H1 (cell line): ENCODE measurements at places on chromosomes 7 and 10. TPM values are rescaled to one million over a fixed set of nuclear protein-coding genes. Genes with fewer than 3 reads are reported as not detected.

GRCh38 chr7:74485611-74486010 lies 31.9 kb downstream of the GTF2IRD1 start:
- no peak for DNase-seq

GRCh38 chr7:122014697-122015096 lies 129.4 kb downstream of the AASS start:
- no peak for DNase-seq

DNA sequence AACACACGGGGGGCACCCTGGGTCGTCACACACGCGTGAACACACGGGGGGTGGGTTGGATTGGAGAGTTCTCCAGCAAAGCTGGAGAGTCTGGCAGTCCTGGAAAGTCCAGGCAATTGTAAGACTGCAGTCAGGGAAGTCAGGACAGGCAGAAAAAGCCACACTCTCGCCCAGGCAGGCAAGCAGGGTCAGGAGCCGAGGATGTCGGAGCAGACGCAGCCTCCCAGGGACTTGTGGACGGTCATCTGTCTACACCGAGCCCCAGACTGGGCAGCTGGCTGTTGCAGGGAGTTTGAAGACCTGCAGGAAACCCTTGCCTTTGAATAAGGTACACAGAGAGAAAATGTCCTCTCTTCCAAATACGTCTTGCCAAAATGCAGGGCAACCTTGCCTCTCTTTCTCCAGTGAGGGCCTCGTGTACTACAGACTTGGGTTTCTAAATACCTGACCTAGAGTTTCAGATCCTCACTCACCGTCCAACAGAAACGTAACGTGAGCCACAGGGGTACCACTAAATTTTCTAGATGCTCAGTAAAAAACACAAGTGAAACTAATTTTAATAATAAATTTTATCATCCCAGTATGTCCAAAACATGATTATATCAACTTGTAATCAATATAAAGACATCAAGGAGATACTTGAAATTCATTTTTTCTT lies 176.7 kb downstream of the ADARB2 start:
- DNase-seq: no peak

DNA sequence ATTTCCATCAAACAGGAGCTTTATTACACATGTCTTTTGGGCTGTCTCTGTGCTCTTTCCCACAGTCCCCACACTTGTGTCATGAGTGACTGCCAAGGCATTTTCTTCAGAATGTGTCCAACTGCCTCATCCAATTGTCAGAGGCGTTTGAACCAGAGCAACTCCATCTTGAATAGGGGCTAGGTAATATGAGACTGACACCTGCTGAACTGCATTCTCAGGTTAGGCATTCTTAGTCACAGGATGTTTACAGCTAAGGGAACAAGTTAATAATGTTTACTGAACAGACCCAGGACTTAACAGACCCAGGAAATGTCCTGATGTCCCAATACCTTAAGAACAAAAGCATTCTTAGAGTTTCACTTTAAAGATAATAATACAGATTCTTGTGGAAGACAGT lies 595.5 kb downstream of the REEP3 start:
- DNase-seq: no peak

GRCh38 chr10:16901106-16901505 lies 83.9 kb upstream of the RSU1 start:
- no peak for DNase-seq

- DNase-seq: no peak
Observed at GRCh38 chr7:152702-153391, 39.5 kb upstream of the FAM20C start.

DNA sequence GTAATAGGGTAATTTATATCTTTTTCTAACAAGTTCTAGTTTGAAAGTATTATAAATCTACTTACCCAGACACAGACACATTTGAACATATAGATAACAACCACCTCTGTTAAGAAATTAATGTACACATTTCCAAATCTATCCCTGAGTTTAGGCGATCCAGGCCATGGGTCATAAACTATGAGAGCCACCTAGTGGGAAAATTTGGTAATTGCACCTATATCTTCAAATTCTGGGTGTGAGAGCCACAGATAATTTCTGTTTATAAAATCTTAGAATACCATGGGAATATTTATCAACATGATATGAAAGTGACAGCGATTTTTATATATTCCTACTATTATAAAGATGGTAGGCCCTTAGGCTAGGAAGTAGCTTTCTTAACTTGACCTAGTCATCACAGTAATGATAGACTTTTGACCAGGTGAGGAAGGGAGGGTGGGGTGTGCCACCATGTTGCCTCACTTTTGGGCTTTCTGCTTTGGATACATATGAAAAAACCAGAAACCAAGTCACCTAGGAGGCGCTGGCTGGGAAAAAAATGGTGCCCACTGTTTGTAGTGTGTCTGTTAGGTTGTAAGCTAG lies 8.0 kb upstream of the EPHA1 start:
- no peak for DNase-seq

GRCh38 chr10:99973190-99973589 lies 36.6 kb downstream of the DNMBP start:
- no peak for DNase-seq

DNA sequence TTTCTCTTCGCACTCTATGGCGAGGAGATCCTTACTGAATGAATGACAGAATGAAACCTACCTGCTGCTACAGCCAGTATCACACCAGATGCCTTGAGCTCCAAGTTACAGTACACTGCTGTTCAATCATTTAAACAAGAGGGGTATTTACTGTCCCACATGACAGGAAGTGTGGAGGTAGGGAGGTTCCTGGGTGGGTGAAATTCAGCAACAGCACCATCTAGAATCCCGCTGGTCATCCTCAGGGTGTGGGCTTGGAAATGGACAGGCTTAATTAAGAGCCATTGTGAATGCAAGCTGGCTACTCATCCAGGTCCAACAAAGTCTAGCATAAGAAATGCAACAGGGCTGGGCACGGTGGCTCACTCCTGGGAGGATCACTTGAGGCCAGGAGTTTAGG lies 14.7 kb downstream of the CYTH3 start:
- DNase-seq: no peak

DNA sequence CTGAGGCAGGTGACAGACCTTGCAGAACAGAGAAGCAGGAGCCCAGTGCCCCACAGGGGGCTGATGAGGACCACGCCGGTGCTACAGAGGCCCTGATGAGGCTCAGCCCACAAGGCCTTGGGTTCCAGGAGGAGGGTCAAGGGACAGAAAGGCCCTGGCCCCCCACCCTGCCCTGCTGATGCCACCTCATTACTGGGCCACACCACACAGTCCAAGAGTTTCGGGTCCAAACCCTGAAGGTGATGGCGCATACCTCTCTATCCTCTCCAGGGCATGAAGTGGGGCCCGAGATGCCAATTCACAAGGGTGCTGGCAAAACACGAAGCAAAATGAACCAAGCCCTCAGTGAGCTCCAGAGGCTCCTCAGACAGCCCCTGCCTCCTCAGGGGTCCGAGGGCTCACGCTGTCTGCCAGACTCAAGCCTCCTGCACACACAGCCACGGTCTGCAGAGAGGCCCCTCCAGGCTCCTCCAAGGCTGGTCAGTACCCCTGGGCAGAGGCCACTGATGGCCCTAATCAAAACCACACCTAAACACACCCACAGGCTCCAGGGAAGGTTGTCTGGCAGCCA lies 32.3 kb downstream of the RASGEF1A start:
- no peak for DNase-seq

Gene RBM28
- 65.3 and 68.0 TPM in 2 replicates for total RNA-seq

- no peak for DNase-seq
Observed at GRCh38 chr7:74355091-74355490, 65.9 kb downstream of the CLIP2 start.

- DNase-seq: no peak
Observed at GRCh38 chr7:139656387-139656786, 121.4 kb downstream of the HIPK2 start.

DNA sequence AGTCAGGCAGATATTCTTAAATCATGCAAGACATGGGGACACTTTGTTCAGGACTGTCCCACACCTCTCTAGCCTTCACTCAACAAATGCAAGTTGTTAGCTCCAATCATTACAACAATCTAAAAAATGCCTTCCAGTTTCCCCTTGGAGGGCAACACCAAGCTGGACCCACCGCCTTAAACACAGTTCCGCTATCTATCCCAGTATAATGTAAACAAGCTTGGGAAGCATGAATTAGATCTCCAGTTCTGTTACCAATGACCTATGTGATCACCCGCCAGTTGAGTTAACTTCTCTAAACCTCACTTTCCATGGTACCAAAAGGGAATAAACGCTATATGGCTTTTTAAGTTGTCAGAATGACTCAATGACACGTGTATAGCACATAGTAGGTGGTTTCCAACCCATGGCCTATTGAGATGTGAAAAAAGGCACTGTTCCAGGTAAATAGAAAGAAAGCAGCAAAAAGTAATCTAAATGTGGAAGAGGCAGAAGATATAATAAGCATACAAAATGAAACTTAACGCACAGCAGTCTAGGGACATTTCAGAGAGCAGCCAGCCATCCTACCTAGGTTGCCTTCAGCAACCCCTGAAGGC lies 2.4 kb upstream of the REEP3 start:
- no peak for DNase-seq

Gene FBXO24
- total RNA-seq: 0.35 and 0.59 TPM in 2 replicates

GRCh38 chr10:91105269-91105668 lies 115.2 kb upstream of the PCGF5 start:
- DNase-seq: no peak

Gene GOT1
- 45.6 and 47.0 TPM in 2 replicates for total RNA-seq

Gene CHAT
- total RNA-seq: not detected in 2 replicates

DNA sequence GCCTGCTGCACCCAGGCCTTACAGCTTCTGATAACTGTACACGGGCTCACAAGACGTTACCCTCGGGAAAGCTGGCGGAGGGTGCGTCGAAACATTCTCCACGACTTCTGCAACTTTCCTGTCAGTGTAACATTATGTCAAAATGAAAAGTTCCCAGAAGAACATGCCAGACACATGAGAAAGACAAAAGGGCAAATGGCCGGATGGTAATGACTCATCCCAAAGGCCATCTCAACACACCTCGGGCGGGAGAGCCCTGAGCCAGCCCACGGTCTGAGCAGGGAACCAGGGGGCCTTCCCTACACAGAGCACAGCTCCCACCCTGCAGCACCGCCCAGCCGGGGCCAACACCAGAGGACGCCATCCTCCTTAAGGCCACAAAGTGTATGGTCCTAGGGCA lies 118.7 kb downstream of the MAD1L1 start:
- no peak for DNase-seq

DNA sequence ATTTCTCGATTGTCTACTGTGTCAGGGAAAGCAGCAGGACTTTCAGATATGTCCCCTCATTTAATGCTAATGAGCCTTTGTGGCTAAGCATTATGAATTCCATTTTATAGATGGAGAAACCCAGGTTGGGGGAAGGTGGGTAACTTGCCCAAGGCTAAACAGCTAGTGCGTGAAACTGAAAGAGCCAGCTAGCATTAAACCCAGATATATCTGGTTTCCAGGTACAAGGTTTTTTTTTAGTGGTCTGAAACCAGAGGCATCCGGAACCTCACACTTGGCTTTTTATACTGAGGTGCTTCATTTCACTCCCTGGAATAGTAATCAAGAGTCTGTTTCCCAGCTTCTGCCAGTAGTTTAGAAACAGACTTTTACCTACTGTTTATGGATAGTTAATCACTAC lies 694.8 kb downstream of the PHTF2 start:
- DNase-seq: no peak

DNA sequence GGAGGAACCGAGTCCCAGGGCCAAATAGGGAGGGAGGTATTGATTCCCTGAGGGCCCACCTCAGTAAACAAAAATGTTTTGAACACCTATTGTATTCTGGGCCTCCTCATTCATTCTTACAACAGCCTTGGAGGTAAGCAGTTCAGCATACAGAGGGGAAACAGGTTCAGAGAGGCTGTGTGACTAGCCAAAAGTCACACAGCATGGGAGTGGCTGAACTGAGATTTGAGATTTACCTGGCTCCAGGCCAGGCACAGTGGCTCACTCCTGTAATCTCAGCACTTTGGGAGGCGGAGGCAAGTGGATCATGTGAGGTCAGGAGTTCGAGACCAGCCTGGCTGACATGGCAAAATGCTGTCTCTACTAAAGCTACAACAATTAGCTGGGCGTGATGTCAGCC lies 107.2 kb downstream of the TMEM130 start:
- no peak for DNase-seq

GRCh38 chr10:113471241-113471996 lies 81.4 kb upstream of the HABP2 start:
- DNase-seq: no peak

Gene ASB10
- total RNA-seq: not detected in 2 replicates

DNA sequence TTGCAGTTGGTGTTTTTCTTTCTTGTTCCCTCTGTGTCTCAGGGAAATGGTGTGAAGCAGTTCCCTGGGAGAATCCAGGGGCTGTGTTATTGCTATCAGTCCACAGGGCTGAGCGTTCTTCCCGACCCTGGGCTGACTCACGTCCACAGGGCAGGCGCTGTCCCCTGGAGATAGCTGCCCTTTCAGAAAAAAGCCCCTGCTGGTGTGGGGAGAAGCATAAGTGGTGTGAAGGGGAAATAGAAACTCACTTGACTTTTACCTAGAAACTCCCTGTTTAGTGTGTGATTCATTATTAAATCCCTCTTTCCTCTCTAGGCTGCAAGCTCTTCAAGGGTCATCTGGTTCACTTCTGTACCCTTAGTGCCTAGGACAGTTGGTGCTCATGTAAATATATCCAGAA lies 63.3 kb upstream of the SMNDC1 start:
- no peak for DNase-seq

DNA sequence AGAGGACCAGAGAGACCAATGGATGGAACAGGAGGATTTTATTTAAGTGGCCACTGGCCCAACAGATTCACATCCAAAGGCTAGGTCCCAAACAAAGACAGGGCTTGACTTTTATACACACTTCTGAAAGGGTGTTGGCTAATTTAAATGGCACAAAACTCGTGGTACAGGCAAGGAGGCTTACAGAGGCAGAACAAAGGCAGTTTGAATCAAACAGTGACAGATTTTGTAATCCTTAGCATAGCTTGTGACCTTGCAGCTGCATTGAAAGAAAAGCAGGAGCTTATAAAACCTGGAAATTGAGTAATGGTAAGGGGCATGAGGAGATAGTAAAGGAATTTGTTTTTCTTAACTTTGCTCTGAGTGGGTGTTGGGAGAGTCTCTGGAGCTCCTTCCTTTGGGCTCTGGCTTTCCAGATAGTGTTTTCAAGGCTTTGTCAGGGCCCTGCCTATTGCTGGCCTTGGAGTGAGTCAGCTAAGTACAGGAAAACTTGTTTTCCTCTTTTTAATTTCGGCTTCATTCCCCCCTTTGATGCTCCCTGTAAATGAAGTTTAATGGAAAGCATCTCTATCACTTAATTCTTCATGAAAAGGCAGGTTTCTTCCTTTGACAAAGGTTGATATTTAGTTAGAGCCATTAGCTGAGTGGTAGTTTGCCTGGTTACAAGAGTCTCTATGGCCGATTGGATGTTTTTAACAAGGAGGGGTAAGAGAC lies 96.9 kb downstream of the TRIM24 start:
- no peak for DNase-seq

DNA sequence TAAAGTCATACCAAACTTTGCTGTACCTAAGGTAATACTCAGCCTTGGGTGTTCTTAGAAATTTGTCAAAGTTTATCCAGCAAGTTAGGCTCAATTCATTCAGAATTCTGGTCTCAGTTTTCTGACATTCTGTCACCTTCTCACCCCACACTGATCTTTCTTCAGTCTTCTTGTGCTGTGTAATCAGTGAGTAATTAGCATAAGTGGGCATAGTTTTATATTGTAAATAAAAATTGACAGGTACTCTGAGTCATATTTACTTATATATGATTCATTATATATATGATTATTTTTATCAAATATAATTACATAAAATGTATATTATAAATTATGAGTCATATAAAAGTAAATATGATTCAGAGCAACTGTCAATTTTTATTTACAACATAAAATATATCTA lies 170.9 kb upstream of the MAGI2 start:
- DNase-seq: no peak

Gene EPHA1
- total RNA-seq: 133 and 139 TPM in 2 replicates
